ENCODE measurements at places on chromosomes 3 and 15.

GRCh38 chr3:16329826-16330129 lies 64.8 kb downstream of the OXNAD1 start:
- no peak for DNase-seq

GRCh38 chr15:23686466-23687142 lies 501 bp downstream of the NDN start:
- DNase-seq = no peak

DNA sequence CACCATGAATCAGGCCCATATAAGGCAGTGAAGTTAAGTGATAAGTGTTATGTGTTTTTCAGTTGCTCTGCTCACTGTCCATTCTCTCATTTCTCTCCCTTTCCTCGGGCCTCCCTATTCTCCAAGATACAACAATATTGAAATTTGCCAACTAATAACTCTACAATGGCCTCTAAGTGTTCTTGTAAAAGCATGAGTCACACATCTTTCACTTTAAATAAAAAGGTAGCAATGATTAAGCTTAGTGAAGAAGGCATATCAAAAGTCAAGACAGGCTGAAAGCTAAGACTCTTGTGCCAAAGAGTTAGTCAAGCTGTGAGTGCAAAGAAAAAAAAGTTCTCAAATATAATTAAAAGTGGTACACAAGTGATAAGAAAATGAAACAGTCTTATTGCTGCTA lies 675.4 kb downstream of the OTOL1 start:
- no peak for DNase-seq

GRCh38 chr3:27632431-27633223 lies 89.5 kb downstream of the EOMES start:
- DNase-seq = peak; percentile 41

DNA sequence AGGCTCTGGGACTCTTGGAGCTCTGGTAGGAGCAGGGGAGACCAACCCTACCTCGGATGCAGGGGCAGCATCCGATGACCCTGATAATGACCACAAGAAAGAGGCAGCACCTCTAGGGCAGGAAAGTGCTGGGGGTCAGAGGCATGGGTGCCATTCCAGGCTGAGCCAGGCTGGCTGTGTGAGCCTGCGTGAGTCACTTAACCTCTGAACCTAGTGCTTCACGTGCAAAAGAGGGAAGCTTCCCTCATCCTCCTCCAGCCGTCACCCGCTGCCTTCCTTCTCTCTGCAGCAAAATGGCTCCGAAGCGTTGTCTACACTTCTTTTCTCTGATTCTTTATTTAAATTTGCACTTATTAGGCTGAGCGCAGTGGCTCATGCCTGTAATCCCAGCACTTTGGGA lies 35.5 kb downstream of the ZDHHC19 start:
- DNase-seq = no peak

- DNase-seq = no peak
These were observed 84.8 kb upstream of the LRIG1 start for GRCh38 chr3:66585520-66586095.

- DNase-seq = no peak
These were observed 47.0 kb upstream of the ACKR4 start for GRCh38 chr3:132549890-132550578.

- DNase-seq = peak; percentile 32
These were observed 894 bp upstream of the CCNL1 start for GRCh38 chr3:157160658-157161424.

DNA sequence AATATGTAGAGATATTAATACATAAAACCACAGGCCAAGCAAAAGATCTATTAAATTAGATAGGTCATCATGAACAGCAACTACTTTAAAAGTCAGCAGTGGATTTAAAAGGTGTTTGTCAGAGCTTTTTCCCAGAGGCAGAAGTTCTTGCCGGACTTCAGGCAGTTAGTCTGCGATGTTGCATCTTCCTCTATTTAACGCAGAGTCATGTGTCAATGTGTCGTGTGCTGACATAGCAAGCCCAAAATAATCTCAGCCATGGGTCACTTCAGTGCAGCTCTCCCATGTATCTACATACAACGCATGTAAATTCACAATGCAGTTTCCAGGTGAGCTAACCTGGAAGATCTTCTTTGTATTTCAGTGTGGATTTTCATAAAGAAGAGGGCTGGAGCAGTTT lies 8.0 kb upstream of the TMEM212 start:
- DNase-seq = no peak

DNA sequence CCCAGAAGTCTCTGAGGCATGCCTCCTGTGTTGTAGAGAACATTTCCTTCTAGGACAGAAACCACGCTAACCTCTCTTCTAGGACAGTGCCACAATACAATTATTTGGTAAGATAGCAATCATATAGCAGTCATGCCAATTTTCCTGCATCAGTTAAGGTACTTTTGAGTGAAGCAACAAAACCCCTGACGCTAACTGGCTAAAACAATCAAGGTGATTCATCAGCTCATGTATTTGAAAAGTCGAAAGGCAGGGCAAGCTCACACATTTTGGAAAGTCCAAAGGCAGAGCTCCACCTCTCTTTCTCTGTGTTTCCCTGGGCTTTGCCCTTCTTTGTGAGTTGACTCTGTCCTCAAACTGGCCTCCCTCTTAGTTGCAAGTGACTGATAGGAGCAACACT lies 10.1 kb downstream of the TERC start:
- DNase-seq = no peak

- DNase-seq = no peak
These were observed 27.6 kb downstream of the SLC28A1 start for GRCh38 chr15:84911879-84912660.

GRCh38 chr3:134859341-134859740 lies 64.3 kb downstream of the EPHB1 start:
- no peak for DNase-seq

- DNase-seq = no peak
These were observed 56.4 kb downstream of the UMPS start for GRCh38 chr3:124786511-124787241.

- no peak for DNase-seq
These were observed 137.1 kb upstream of the TMC3 start for GRCh38 chr15:81511138-81511537.

- no peak for DNase-seq
These were observed 36.5 kb upstream of the HACD2 start for GRCh38 chr3:123621186-123621849.

- no peak for DNase-seq
These were observed 68.1 kb upstream of the LCTL start for GRCh38 chr15:66633938-66634250.

GRCh38 chr3:164683489-164683888 lies 394.8 kb downstream of the SI start:
- no peak for DNase-seq

DNA sequence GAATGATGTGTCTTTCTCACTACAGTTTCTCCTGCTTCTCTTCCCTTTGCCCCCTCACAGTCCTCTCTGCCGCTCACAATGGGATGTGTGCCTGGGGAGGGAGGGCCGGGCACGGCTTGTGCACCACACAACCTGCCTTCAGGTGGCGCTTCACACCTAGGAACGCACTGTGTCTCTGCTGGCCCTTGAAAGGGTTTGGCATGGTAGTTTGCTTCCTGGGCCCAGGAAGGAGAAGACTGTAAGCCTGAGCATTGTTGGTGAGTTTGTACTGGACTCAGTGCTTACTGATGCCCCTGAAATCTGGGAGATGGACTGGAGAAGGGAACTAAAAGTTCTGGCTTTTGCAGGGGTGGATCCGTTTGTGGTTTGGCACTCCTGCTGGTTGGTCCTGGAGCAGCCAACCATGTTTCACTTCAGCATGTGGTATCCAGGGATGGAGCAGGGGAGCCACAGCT lies 9.2 kb downstream of the ALPK3 start:
- peak; percentile 73 for DNase-seq

- no peak for DNase-seq
These were observed 1.9 kb upstream of the CHST14 start for GRCh38 chr15:40468898-40469331.

DNA sequence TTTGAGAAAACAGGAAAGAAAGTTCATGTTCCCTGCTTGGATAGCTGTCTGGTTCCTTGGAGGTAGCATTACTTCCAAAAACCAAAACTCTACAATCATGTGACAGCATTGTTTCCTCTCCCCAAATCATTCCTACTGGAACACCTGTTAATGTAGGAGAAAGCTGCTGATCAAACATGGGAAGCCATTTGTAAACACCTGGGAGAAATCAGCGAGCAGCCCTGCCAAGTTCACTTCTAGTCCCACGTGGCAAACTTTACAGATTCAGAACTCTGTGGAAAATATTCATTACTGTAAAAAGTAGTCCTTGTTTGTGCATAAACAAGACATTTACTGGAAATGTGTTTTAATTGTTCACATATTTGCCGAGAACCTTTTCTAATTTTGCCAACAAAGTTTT lies 275.5 kb upstream of the AZI2 start:
- no peak for DNase-seq

GRCh38 chr3:190601622-190602021 lies 87.7 kb downstream of the IL1RAP start:
- DNase-seq = no peak

DNA sequence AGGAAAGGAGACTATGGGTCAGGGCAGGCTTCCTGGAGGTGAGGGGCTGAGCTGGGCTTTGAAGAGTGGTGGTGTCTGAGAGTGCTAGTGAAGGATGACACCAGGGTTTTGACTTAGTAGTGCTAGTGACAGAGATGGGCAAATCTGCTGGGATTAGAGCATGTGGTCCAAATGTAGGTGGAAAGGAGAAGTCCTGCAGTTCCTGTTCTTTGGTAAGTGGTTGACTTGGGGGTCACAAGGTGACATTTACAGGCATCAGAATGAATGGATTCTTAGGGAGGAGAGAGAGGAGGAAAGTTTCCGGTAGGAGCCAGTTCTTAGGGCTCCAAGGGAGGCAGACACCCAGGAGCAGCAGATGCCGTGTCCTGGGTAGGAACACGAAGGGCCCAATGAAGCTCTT lies 796 bp upstream of the DOCK3 start:
- no peak for DNase-seq

- no peak for DNase-seq
These were observed 156.6 kb upstream of the IL12A start for GRCh38 chr3:159832024-159832423.

DNA sequence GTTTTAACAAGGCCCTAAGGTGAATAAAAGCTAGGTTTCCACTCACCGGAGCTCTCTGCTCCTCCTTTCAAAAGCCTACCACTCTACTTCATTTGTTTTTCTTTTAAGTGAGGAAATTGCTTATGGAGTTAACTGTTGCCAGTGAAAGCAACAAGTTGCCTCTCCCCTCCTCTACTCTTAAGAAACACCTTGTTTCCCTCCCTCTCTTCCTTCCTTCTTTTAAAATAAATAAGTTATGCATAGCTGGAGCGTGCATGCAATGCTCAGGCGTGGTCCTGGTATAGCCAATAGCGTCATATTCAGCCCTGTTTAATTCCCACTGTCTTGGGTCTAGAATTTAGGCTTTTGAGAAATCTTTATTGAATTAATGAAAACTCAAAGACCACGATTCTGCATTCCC lies 101.1 kb upstream of the IGF1R start:
- no peak for DNase-seq

GRCh38 chr3:133986311-133986710 lies 43.4 kb downstream of the SLCO2A1 start:
- DNase-seq = no peak

DNA sequence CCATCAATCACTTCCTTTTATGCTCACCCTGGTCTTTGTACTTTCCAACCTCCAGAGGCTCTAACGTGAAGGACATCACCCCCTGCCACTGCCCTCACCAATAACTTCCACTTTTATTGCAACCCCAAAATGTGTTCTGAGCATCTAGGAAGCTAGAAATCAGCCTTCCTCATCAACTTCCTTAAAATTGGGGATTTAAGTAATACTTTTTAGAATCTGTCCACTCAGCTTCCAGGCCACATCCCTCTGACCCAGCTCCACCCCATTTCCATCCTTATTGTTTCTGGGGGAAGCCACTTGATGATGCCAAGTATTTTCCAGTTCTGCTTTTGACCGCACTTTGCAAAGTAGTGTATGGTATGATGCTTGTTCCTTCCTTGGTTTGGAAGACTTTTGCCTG lies 73.5 kb upstream of the XCR1 start:
- no peak for DNase-seq

DNA sequence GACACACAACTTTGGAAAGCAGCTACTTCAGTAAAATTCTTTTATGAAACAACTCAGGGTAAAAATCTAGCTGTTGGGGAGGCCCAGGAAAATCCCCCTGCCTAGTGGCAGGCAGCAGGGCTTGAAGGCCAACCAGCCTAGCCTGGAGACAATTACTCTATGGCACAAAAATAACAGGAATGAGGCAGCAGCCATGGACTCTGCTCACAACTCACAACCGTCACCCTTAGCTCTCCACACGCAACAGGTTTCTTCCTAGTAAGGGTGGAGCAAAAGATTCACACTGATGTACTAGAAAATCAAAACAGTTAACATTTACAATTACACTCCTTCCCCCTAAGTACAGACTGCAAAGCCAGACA lies 530 bp upstream of the FBXL22 start:
- no peak for DNase-seq

- no peak for DNase-seq
These were observed 281.3 kb downstream of the LPP start for GRCh38 chr3:188435266-188435665.

DNA sequence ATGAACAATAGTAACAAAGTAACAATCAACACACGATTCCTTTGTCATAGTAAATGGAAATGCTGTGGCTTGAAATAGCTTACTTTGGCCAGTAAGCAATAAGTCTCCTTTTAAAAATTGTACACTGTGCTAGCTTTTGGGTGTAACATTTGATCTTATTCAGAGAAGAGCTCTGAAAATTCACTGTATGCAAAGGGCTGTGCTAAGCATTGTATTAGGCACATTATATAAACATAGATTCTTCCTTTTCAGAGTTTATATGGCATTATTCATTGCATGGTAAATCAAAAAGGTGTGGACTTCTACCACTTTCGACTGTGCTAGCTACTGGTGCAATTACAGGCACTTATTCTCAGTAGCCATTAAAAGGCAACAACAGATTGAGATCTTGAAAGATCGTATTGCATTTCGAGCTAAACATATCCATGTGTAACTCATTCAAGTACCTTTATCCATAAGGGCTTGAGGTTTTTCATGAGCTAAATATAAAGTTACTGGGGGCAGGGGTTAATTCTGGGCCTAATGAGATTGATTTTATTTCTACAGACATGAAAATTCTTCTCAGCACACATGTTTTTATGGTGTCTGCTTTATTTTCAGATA lies 246.8 kb downstream of the NR1D2 start:
- peak; percentile 15 for DNase-seq

DNA sequence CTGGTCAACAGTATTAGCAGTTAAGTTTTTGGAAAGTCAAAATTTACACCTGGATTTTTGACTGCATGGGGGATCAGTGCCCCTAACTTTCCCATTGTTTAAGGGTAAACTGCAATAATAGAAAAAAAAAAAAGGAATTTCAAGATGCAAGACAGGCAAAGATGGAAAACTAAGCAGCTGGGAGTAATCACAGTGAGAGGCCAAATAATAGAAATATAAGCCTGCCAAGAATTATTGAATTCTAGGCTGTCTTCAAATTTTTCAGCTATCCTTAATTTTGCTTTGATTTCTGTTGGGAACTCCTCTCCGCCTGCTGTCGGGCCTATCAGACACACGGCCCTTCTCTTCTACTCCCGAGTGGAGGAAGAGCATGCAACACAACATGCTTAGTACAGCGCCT lies 215.5 kb upstream of the LMCD1 start:
- DNase-seq = no peak

- no peak for DNase-seq
These were observed 116.6 kb upstream of the PLXNA1 start for GRCh38 chr3:126866175-126866759.

GRCh38 chr3:40801284-40801741 lies 276.6 kb downstream of the ZNF621 start:
- DNase-seq = no peak
